HFFc6 (cell line): ENCODE measurements at places on chromosomes 3 and 15.

DNA sequence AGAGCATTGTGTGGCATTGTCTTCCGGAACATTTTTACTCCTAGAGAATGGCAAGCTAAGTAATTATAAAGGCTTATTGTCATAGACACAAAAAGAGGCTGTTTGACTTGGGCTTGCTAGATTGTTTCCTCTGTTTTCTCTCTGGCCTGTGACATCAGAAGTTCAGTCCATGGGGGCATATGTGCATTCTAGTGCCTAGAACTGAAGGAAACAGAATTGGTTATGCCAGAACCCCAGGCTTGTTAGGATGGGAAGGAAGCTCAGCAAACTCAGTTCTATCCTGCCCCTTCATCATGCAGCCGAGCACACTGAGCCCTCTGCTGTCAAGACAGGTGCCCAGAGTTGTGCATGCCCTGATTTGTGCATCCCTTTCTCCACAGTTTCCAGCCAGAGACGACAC is 131.3 kb downstream of the PDE8A start:
- no peak for DNase-seq

- DNase-seq: no peak
Measured at GRCh38 chr3:195557322-195557721, 14.2 kb upstream of the PPP1R2 start.

DNA sequence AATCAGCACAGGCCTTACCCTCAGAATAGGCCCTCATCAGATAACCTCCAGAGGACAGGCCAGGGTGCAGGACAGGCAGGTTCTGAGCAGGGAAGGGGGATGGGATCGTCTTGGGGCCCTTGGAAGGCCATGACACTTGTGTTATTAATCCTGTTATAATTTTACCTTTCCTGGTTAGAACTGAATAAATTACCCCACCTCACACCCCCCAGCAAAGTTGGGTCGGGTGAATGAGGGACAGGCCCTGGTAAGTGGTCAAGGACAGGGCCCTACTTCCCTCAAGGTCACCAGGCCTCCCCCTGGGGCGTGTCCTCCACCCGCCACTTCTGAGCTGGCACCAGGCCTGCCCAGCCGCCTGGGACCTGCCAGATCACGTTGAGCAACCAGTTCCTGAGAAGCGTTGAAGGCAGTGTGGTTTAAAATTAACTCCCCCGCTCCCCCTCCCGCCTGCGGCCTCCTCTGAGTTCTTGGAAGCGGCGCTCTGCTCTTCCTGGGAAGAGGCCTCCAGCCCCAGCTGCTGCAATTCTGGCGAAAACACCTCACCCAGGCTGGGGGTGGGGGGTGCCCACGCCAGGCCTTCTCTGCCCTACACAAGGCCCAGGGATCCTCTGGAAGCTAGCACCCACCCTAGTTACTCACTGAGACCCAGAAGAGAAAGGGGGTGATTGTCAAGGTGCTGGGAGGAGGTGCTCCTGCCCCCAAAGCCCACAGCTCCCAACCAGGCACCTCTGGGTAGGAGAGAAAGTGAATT is 10.6 kb downstream of the CISH start:
- peak; percentile 93 for DNase-seq

GRCh38 chr3:126781889-126782491 is 78.0 kb downstream of the CHCHD6 start:
- DNase-seq: peak; percentile 61

DNA sequence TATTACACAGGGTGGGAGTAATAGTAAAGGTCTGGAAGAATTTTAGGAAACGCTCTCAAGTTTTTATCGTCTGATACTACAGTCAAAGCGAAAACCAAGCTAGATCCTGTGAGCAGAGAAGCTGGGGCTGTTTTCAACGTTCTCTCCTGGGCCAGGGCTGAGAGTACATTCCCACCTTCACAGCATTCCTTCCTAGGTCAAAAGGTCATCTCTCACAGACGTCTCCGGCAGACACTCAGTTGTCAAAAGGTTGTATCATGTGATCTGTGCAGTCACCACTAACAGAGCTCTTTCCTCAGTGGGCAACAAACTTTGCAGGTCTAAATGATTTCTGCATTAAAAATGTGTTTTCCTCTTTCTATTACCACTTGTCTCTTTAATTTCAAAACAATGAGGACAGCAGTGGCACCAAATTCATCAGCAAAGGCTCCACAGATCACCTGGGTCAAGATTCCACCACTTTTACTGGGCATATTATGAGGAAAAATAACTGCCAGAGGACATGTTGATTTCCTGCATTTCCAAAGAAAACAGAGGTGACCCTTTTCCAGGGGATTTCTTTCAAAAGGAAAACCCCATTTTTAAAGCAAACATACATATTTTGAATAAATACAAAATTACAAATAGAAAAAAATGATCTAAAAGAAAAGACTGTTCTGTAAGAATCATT is 41.9 kb downstream of the MEIS2 start:
- no peak for DNase-seq
